ENCODE measurements at places on chromosomes 5 and 9. TPM values are rescaled to one million over a fixed set of nuclear protein-coding genes. Genes with fewer than 3 reads are reported as not detected.

DNA sequence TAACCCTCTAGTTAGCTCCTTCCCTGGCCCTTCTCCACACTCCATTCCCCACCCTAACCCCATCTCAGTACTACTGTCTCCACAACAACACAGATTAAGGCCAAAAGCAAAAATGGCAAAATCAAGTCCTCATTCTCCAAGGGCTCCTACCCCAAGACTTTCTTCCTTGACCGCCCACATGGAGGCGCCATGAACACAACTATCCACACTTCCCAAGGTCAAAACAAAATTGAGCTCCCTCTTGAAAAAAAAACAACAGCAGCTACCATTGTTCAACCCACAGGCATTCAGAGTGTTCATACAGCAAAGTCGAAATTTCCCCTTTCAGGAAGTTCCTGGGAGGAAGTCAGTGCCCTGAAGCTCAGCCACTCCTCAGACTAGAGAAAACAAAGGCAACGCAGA, 54.4 kb downstream of the GNAQ start:
- no peak overlapping the region for H3K27ac ChIP-seq
- H3K4me1 ChIP-seq = peaks cover 20% of the 10 kb centered on the region
- no peaks in the 10 kb centered on the region for H3K27me3 ChIP-seq

DNA sequence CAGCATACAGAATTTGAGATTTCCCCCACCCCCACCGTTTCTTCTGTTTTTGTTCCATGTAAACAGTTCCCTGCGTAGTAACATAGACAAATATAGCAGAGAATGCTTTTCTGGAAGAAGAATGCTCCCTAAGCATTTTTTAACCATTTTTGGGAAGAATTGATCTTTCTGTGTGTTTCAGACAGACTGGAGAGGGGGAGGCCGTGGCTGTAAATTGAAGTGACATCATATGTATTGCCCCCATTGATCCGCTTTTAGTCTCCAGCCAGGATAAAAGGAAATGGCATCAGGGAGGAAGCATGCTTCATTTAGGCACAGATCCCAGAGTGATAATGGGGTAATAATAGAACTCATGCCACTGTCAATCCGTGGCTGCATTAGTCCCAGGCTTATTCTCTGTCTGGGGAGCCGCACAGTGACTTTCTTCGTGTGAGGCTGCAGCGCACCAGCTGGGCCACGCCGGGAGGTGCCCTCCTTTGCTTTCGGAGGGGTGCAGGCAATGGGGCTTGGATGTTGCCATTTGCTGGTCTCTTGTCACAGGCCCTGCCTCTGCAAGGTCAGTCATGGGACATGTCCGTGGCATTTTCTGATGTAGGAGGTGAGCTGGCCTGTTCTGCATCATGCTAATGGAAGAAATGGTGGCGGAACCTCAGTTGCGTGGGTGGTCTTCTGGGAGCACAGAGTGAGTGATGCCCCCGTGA, 261.5 kb downstream of the FANCC start:
- peaks cover 5% of the 10 kb centered on the region for H3K27me3 ChIP-seq
- H3K4me1 ChIP-seq = no peaks in the 10 kb centered on the region
- H3K4me3 ChIP-seq = no peak overlapping the region
- no peak overlapping the region for H3K27ac ChIP-seq
- H3K36me3 ChIP-seq = no peaks in the 10 kb centered on the region

DNA sequence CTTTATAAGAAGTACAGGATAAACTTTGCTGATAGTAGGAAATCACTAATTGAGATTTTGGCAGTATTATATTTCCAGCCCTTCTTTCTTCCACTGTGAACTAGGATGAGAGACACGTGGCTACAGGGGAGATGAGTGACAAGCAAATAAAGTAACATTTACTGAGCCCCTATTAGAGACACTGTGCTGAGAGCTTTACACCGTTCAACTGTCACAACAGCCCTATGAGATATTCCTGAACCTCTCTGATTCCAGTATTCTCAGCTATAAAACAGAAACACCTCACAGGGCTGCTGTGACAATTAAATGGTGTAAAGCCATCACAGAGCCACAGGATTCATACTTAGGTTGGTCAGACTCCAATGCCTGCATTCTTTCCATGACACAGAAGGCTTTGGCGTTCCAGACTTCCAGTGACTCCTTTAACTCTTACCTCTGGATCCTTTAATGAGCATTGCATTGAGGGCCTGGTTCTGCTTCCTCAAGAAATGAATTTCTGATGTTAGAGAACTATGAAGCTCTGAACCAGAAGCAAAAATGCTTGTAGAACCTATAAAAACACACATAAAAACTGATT, 169.0 kb downstream of the CDK5RAP2 start:
- no peak for DNase-seq
- H3K4me3 ChIP-seq = no peak overlapping the region
- H3K4me1 ChIP-seq = no peaks in the 10 kb centered on the region
- H3K27me3 ChIP-seq = no peaks in the 10 kb centered on the region
- H3K36me3 ChIP-seq = peaks cover 70% of the 10 kb centered on the region
- no peak overlapping the region for H3K27ac ChIP-seq

DNA sequence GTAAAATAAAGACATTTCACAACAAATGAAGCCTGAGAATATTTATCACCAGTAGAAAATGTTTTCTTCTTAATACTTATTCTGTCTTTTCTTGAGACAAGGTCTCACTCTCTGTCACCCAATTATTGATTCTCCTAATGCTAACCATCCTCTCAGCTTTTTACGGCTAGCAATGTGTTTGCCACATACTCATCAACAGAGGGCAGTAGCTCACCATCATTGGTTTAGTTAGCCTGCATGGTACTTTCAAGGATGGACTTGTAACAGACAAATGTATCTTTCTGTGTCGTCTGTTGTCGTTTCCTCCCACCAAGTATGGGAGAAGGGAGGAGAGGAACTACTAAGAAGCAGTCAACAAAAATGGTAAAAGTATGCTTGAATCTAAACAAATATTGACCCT, 5.9 kb upstream of the ACO1 start:
- no peaks in the 10 kb centered on the region for H3K36me3 ChIP-seq
- H3K4me3 ChIP-seq = no peak overlapping the region
- DNase-seq = peak; percentile 85
- no peak overlapping the region for H3K27ac ChIP-seq

- H3K4me1 ChIP-seq = peaks cover 14% of the 10 kb centered on the region
- peak overlapping the region; percentile 74 for H3K27ac ChIP-seq
- DNase-seq = peak; percentile 44
- H3K4me3 ChIP-seq = peak overlapping the region; percentile 63
Measured at GRCh38 chr9:21995666-21996398, 1.2 kb downstream of the CDKN2B-AS1 start.

DNA sequence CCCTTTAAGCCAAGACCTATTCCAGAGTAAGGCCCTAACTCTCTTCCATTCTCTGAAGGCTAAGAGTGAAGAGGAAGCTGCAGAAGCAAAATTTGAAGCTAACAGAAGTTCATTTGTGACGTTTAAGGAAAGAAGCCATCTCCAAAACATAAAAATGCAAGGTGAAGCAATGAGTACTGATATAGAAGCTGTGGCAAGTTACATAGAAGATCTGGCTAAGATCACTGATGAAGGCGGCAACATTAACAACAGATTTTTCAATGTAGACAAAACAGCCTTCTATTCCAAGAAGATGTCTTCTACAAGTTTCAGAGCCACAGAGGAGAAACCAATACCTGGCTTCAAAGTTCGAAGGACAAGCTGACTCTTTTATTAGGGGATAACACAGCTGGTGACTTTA, 1143.4 kb downstream of the CDH12 start:
- no peak for DNase-seq
- no peak overlapping the region for H3K27ac ChIP-seq
- H3K36me3 ChIP-seq = no peaks in the 10 kb centered on the region
- no peaks in the 10 kb centered on the region for H3K27me3 ChIP-seq
- no peak overlapping the region for H3K4me3 ChIP-seq
- H3K4me1 ChIP-seq = no peaks in the 10 kb centered on the region

- H3K27me3 ChIP-seq = no peaks in the 10 kb centered on the region
- no peaks in the 10 kb centered on the region for H3K36me3 ChIP-seq
- DNase-seq = no peak
Measured at GRCh38 chr5:169013208-169013728, 287.7 kb downstream of the SLIT3 start.

- no peaks in the 10 kb centered on the region for H3K4me1 ChIP-seq
- no peak overlapping the region for H3K4me3 ChIP-seq
- H3K27ac ChIP-seq = no peak overlapping the region
- no peaks in the 10 kb centered on the region for H3K27me3 ChIP-seq
- DNase-seq = no peak
Measured at GRCh38 chr5:160556846-160557245, 135.2 kb downstream of the PTTG1 start.

DNA sequence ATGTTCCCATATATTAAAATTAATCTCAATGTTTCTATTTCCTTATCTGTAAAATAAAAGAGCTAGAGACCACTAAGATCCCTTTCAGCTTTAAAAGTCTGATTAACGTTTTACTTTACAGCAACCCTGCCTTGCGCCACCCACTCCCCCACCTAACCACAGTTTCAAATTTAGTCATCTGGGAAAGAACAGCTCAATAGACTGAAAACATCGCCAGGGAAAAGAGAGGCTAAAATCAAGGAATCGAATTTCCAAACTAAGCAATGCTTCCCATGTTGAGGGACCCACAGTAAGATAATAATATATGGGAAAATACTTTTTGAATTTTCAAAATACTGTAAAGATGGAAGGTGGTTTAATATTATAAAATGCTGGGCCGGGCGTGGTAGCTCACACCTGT, 6.6 kb downstream of the SAXO1 start:
- no peak for DNase-seq
- H3K4me1 ChIP-seq = no peaks in the 10 kb centered on the region
- H3K27me3 ChIP-seq = no peaks in the 10 kb centered on the region
- H3K27ac ChIP-seq = no peak overlapping the region
- no peak overlapping the region for H3K4me3 ChIP-seq
- H3K36me3 ChIP-seq = no peaks in the 10 kb centered on the region

- no peak overlapping the region for H3K27ac ChIP-seq
- H3K36me3 ChIP-seq = no peaks in the 10 kb centered on the region
- no peak overlapping the region for H3K4me3 ChIP-seq
- no peak for DNase-seq
- no peaks in the 10 kb centered on the region for H3K27me3 ChIP-seq
Measured at GRCh38 chr9:113932906-113933584, 56.9 kb downstream of the ZNF618 start.

DNA sequence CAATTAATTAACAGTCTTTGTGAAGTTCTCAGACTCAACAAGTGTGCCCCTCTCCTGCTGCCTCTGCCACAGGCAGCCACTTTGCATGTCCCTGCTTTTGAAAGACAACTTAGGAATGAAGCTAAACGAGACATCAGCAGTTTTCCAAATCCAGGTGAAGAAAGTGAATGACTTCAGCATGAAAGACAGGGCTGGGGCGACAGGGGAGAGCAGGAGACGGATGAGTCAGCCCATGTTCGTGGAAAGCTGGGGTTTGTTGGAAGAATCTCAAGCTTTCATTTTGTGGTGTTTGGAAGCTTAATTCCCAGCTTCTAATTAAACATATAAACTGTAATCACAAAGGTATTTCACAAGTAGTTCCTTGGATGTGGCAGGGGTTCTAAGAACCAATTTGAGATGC, 207.8 kb upstream of the MAP3K1 start:
- H3K36me3 ChIP-seq = no peaks in the 10 kb centered on the region
- no peaks in the 10 kb centered on the region for H3K27me3 ChIP-seq
- no peak overlapping the region for H3K4me3 ChIP-seq
- peaks cover 16% of the 10 kb centered on the region for H3K4me1 ChIP-seq
- H3K27ac ChIP-seq = no peak overlapping the region

- H3K4me1 ChIP-seq = peaks cover 17% of the 10 kb centered on the region
- no peak overlapping the region for H3K27ac ChIP-seq
Measured at GRCh38 chr9:114483499-114483898, 21.8 kb downstream of the WHRN start.

DNA sequence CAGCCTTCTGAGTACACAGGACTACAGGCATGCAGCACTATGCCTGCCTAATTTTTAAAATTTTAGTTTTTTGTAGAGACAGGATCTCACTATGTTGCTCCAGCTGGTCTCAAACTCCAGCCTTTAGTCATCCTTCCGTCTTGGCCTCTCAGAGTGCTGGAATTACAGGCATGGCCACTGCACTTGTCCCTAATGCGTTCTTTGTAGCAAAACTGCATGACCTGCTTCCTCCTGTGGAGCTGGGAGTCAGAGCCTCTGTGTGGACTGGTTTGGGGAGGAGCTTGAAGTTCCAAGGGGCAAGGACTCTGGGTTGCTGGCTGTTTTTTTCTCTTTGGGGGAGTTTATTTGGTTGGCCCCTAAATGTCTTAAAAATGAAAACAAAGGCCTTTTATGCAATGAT, 22.7 kb upstream of the ANKRD34B start:
- H3K27me3 ChIP-seq = no peaks in the 10 kb centered on the region
- H3K27ac ChIP-seq = no peak overlapping the region
- no peak for DNase-seq
- no peaks in the 10 kb centered on the region for H3K36me3 ChIP-seq

Gene PCDHGA6
- 0.21 TPM for total RNA-seq

Gene PCDHB11
- not detected for total RNA-seq

Gene ANKRD20A1
- 2.9 TPM for total RNA-seq

Gene ASS1
- not detected for total RNA-seq

Gene TLX3
- not detected for total RNA-seq

Gene DMRT3
- not detected for total RNA-seq

Gene PALM2AKAP2
- total RNA-seq = not detected

Gene SMIM32
- total RNA-seq = not detected

Gene PTGDS
- 296 TPM for total RNA-seq

Gene ZDHHC11B
- total RNA-seq = 2.2 TPM

Gene FGF18
- 0.16 TPM for total RNA-seq

Gene ANKRD18A
- not detected for total RNA-seq

Gene SH2D3C
- total RNA-seq = 42.8 TPM

Gene ADAMTS6
- total RNA-seq = 0.47 TPM
